SW 1271 (cell line): ENCODE measurements at places on chromosomes 4 and X.

DNA sequence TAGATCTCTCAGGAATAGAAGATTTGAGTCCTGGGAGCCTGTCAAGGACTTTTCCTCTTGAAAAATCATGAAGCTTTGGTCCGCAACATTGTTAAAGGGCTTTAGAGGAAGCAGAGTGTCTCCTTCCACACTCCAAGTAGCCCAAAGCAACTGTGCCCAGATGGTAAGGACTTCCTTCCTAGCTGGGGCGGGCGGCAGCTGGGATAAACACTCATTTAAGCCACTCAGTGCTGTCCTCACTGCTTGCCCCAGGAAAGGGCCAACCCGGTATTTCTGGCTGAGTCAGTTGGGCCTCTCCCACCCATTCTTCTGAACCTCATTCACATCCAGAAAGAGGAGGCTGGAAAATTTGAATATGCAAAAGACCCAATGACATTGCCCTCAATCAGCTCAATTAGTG is 144.3 kb downstream of the CHIC2 start:
- DNase-seq = no peak

GRCh38 chr4:24565054-24565453 is 19.3 kb downstream of the DHX15 start:
- DNase-seq = no peak

- DNase-seq = no peak
Observed at GRCh38 chr4:131430302-131430701, 1718.8 kb upstream of the PCDH10 start.

DNA sequence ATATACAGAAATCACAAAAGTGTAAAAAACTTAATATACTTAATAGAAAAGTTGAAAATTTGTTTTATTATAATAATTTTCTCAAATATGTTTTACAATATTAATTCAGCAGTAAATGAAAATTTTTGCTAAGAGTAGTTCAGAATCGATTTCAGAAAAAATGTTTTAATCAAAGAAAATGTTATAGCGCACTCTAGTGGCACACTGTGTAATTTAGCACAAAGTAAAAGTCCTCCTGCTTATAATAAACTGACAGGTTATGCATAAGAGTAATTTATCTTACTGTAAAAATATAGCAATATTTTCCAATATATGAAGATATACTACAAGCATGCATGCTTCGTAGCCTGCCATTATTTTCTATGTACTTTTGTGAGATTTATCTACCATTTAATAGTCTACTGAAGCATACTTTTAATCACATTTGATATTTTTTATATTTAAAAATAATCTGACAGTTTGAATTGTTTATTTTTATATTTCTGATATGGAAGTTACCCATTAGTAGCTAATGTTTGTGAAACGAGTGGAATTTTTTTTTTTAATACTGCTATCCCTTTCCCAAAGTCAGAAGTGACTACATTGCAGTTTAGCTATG is 217.9 kb upstream of the KLHL4 start:
- no peak for DNase-seq

DNA sequence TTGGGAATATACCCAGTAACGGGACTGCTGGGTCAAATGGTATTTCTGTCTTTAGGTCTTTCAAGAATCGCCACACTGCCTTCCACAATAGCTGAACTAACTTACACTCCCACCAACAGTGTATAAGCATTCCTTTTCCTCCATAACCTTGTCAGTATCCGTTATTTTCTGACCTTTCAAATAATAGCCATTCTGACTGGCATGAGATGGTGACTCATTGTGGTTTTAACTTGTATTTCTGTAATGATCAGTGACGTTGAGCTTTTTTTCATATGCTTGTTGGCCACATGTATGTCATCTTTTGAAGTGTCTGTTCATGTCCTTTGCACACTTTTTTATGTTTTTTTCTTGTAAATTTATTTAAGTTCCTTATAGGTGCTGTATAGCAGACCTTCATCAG is 81.2 kb downstream of the ADAM29 start:
- DNase-seq = no peak

DNA sequence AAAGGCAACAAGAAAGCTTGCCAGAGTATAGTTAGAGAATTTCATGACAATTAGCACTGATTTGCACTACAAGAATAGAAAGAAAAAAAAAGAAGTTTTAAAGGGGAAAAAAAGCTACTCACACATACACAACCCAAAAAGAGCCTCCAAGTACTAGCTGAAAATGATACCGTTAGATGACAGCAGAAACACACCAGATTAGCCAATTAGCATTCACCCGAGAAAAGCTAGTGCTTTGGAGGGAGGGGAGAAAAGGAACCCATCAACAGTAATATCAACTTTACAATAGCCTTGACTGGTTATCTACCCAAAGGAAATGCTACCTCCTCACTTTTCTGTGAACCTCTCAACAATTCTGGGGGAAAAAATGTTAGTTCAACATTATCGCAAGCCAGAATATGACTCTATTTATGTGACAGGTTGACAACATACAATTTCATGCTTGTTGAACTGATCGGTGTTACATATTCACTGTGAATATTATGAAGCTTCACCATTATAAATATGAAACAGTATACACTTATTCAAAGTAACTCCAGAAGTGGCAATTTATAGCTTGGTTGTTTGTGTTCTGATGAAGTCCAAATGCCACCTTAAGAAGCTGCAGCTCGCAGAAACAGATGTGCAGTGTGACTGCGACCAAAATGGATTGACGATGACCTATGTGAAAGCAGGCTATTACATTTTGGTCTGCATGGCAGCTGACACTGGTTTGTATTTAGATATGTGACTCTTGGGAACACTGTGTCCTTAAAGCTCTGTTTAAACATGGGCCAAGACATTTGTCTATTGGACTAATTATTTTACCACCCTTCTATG is 15.9 kb downstream of the PPARGC1A start:
- DNase-seq = no peak

DNA sequence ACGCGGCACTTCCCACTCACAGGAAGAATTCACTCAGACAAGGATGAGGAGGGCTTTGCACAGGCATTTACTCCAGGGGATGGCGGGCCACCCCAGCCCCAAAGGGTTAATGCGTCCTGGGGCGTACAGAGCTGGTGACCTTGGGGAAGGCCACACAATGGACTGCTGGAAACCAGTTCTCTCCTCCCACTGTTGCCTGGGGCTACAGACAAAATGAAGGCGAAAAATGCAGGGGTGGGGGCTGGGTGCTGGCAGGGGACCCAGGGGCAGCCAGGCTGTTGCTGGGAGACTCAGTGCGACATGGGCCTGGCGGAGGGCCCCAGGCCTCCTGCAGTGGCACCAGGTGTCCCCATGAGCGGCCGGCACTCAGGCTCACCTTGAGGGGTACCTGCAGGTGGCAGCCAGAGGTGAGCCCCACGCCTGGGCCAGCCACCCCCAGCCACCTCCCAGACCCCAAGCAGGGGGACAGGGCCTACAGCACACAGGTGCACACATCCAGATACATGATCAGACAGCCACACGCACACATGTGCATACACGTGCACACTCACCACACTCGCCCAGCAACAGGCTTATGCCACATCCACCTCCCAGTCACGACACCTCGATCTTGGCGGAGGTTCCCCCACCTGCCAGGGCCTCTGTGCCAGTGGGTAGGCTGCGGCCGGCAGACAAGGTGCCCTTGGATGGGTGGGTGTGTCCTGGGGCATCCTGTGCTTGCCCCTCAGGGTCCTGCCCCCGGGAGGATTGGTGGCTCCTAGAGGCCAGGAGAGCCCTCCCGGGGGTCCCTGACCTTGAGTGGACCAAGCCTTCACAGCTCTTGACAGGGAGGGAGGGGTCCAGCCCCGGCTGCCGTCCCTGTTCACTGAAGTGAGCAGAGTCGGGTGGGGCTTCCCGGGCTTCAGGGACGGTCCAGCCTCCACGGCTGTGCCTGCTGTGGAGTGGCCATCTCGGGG is 13.1 kb downstream of the NAT8L start:
- no peak for DNase-seq

GRCh38 chr4:54120518-54120917 is 20.6 kb downstream of the GSX2 start:
- DNase-seq = no peak

- DNase-seq = no peak
Observed at GRCh38 chr4:67475155-67475554, 70.1 kb downstream of the CENPC start.

GRCh38 chr4:183773790-183774189 is 114.7 kb downstream of the TRAPPC11 start:
- DNase-seq = no peak

- DNase-seq = no peak
Observed at GRCh38 chr4:74724979-74725378, 69.3 kb downstream of the BTC start.

DNA sequence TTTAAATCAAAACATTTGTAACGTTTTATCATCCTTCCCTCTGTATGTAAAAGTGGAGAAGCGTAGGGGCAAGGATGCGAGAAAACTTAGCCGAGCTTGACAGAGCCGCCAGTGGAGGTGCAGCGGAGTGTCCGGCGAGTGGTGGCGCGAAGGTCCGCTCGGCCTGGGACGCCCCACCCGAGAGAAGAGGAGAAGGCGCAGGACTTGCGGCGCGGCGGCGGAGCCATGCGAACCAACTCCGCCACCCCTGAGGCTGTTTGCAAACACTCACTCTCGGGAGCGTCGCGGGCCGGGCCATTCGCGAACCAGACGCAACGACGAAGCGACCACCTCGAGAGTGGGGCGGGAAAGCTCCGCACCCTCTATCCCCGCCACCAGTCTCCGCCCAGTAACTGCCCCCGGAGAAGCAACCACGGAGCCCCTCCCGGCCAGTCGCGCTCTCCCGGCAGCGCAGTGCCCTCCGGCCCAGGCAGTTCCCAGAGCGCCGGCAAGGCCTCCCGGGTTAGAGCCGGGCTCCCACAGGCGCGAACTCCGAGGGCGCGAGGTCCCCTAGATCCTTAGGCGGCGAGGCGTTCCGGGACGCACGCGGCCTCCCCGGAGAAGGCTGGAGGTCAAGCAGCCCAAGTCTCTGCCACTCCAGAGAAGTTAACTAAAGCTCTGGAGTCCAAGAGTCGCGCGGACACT is 2.3 kb upstream of the MAB21L2 start:
- no peak for DNase-seq

GRCh38 chrX:37796805-37797204 is 16.9 kb downstream of the CYBB start:
- DNase-seq = no peak

DNA sequence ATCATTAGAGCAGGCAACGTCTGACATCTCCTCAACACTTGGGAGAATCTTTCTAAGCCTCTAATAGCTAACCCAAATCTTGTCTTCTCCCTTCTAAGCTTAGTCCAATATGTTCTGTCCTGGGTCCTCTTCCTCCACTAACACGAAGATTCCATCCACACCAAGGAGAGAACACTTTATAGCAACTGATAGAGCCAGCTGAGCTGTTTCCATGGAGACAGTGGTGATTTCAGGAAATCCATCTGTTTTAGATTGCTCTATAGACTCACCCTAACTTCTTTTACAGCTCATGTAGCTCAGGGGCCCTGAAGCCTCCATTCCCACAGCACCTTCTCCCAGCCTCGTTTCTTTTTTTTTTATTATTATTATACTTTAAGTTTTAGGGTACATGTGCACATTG is 37.4 kb downstream of the SCD5 start:
- DNase-seq = no peak

GRCh38 chrX:40346379-40346778 is 234.4 kb upstream of the ATP6AP2 start:
- no peak for DNase-seq

DNA sequence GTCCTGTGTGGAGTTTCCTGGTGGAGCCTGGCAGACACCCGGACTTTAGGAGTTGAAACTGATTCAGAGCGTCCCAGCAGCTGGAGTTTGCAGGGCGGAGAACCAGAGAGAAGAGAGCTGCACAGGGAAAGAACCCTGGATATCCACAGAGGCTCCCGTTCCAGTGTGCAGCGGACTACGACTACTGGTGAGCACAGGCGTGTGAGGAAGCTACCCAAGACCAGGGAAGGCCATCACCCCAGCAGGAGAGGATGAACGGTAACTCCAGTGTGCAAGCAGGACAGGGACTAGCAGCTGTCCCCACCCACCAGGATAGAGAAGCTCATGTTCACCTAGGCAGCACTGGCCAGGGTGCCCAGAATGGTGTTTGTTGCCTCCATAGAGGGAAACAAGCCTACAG is 2.3 kb downstream of the LAGE3 start:
- no peak for DNase-seq

GRCh38 chr4:78720994-78721677 is 55.0 kb upstream of the BMP2K start:
- DNase-seq = no peak

GRCh38 chr4:154314248-154314647 is 177.4 kb downstream of the DCHS2 start:
- peak; percentile 11 for DNase-seq

DNA sequence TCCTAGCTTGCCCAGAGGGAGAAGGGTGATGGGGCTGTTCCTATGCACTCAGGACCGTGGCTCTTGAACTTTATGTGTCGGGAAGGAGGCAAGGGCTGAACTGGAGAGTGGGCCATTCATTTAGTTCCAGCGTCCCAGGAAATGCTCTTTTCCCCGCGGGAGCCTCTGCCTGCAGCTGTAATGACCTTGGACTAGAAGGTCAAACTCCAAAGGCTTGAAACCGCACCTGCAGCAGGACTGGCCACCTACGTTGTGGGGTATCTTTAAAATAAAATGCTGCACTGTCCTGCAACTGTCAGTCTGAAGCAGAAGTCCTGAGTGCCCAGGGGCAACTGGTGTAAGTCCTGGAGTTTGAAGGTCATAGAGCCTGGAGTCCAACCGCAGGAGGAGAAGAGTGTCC is 61.5 kb upstream of the LSM6 start:
- no peak for DNase-seq

DNA sequence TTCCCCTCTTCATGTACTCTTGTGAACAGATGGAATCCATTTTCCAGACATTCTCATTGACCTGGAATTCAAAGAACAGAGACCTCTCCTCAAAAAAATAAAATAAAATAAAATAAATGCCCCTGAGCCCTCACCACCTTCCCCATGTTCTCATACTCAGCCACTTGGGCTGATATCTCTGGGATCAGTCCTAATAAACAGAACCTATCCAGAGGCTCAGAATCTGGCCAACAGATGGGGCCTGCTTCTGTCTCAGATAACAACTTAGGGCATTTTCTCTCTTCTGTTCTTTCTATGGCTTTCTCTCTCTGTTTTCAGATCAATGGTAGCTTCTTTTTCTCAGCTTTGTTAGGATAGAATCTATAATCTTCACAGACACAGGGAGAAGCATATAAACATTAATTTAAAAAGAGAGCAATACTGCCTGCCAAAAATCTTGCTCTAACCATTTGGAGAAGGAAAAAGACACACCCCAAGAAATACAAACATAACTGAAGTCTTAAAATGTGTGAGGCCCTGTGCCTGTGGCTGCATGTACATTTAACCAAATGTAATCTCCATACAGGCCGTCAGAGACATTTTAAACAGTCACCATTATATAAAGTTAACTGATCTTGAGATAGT is 907.1 kb downstream of the FAT4 start:
- DNase-seq = no peak
